ENCODE measurements at places on chromosomes 4 and X. TPM values are rescaled to one million over a fixed set of nuclear protein-coding genes. Genes with fewer than 3 reads are reported as not detected.
A peak's percentile ranks its signal among the peaks of the same experiment; 100 is the strongest.

Gene PNMA6F
- total RNA-seq = not detected

Gene DCAF12L1
- total RNA-seq = not detected

Gene PRKG2
- total RNA-seq = 1.2 TPM

Gene PCDH18
- 61.3 TPM for total RNA-seq

Gene TMEM271
- total RNA-seq = not detected

Gene FAM47A
- not detected for total RNA-seq

- DNase-seq = no peak
Observed at GRCh38 chr4:11565899-11566298, 137.2 kb upstream of the HS3ST1 start.

- peak; percentile 14 for DNase-seq
Observed at GRCh38 chr4:76147454-76148141, 599 bp downstream of the NUP54 start.

DNA sequence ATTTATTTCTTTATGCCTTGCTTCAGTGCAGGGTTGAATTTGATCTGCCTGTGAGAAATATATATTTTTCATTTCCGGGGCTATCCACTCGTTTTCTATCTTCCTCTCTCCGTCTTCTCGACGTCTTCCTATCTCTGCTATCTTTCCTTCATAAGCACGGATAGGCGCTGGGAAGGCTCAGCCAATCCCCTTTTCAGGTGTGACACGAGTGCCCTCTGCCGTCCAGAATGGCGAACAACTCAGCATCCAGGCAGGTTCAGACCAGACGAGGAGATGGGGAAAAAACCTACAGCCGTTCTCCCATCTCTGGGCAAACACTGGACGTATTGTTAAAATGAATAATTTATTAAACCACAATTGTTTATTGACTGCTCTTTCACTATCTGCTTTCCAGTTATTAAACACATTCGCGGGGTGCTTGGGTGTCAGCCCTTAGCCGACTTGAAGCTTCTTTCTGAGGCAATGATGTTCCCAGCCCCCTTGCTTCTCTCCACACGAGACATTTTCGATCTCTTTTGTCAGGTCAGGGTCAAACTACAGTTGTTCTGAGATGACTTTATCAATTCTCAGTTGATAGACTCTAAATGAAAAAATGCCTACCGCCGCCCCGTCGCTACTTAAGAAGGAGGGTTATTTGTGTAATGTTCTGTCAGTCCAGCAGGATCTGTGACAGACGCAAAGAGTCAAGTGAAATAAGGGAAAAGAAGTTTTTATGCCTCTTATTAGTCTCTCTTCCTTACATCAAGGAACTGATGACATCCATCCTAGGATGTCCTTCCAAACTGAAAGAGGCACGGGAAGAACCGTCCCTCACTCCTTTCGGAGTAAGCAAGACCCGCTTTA, 96.3 kb upstream of the NOCT start:
- peak; percentile 48 for DNase-seq

DNA sequence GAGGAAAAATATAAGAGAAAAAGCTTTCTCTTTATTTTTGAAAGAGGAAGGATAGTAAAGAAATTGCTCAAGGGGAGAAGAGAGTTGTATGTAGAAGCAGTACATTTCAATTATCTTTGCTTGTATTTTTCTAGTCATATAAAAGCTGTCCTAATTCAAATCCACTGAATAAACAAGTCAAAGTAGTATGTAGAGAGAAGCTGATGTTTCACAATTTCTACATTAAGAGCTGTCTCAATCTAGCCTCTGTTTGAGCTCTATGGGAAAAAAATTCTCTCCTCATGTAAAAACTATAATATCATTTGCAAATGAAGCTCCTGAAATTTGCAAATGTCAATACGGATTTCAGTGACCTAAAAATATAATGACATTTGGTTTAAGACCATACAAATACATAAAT, 52.6 kb downstream of the CHM start:
- no peak for DNase-seq

DNA sequence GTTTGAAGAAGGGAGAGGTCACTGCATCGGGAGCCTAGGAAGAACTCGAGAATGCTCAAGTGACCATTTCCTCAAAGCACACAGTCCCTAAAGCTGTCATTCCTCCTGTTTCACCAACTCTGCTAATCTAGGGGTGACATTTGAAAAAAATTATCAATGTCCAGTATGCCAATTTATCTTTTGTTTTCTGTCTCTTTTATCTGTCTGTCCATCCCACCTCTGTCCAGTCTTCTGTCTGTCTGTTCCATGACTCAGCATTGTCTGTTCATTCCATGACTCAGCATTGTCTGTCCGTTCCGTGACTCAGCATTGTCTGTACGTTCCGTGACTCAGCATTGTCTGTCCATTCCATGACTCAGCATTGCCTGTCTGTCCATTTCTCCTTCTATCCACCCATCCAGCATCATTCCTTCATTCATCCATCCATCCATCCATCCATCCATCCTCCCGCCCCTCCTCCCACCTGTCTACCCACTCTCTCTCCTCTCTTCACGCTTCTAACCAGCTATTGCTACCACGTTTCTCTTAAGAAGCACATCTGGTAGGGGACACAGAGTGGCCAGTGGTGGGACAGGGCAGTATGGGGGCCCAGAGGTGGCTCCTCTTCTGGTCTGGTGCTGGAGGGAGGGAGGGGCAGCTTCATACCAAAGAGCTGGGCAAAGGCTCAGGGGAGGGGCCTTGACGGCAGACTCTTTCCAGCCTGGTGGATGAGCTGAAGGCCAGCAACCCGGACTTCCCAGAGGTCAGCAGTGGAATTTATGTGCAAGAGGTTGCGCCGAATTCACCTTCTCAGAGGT, 34.1 kb downstream of the HTRA3 start:
- DNase-seq = no peak

GRCh38 chr4:7910952-7911578, 28.6 kb downstream of the AFAP1 start:
- DNase-seq = no peak

GRCh38 chr4:94277534-94277933, 65.1 kb downstream of the HPGDS start:
- no peak for DNase-seq

DNA sequence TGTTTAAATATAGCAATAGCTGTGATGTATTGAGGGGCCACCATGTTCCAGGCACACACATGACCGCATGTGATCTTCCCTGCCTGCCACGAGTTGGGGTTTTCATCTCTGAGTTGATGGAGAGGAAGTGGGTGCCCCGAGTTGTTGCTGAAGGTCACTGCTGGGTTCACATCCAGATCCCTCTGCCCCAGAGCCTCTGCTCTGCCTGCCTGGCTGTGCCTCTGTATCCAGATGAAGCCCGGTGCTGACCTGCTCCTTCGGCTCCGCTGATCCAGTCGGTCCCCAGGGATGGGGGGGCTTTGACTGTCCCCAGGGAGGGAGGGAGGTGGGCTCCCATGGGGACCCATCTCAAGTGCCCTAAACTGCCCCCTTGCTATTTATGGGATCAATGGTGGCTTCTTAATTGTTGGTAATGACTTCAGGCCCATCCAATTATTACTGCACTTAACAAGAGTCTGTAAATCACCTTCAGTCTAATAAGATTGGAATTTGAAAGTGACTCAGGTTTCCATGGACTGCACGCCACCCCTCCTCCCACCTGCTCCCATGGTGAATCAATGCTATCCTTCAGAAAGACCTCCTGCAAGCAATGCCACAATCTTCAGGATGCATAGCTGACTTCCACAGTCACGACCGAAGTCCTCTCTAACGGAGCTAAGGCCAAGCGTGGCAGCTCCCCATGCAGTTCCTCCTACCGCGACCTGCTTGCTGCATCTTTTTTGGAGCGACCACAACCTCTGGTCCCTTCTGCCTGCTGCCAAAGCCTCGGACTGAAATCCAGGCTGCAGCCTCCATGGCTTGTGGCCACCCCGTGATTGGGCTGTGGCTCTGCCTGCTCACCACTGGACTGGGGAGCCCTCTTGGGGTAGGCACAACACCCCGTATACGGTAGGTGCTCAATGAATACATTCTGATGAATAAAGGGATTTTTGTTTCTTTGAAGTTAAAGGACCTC, 73.1 kb downstream of the CPZ start:
- no peak for DNase-seq

GRCh38 chr4:20193141-20193936, 58.4 kb upstream of the SLIT2 start:
- DNase-seq = no peak

DNA sequence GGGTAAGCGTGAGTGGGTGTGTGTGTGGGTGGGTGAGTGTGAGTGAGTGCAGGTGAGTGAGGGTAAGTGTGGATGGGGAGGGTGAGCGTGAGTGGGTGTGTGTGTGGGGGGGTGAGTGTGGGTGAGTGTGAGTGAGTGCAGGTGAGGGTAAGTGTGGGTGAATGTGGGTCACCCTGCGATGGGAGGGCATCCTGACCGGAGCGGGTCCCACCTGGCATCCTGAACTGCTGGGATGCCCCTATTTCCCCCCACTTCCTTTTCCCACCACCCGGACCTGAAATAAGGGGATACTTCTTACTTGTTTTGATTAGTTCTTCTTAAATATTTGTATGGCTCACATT, 49.5 kb downstream of the ING2 start:
- DNase-seq = no peak

- DNase-seq = no peak
Observed at GRCh38 chr4:112953262-112953661, 96.2 kb upstream of the ANK2 start.

DNA sequence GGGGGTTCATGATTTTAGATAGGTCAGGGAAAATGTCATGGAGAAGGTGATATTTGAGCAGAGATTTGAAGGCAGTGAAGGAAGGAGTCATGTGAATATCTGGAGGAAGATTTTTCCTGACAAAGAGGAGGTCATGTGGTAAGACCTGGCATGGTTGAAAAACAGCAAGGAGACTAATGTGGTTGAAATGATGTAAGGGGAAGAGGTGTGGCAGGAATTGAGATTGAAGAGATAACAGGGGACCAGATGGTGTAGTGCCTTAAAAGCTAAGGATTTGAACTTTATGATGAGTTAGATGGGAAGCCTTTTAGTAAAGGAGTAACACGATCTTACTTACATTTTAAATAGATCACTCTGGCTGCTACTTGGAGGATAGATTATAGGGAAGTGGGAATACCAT, 210.9 kb downstream of the RTL9 start:
- DNase-seq = no peak

- DNase-seq = peak; percentile 30
Observed at GRCh38 chrX:105837232-105837631, 14.9 kb downstream of the NRK start.

DNA sequence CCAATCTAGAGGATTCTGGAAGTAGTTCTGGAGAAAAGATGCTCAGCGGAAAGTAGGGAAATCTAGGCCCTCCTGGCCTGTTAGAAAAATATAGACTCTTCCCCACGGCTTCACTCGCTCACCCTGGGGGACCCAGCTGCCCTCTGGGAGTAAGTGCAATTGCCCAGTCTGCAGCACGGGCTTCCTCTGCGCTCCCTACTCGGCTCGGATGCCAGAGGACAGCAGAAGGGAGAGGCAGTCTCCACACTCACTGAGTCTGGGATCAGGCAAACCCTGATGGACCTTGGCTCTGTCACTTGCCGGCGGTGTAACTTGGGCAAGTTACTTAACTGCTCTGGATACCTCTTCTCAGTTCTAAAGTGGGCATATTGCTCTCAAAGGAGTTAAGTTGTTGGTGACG, 2.1 kb downstream of the SHISA3 start:
- DNase-seq = no peak

Measured in tibial nerve (tissue), 4 donors.